ENCODE measurements at places on chromosomes 6 and 20.

DNA sequence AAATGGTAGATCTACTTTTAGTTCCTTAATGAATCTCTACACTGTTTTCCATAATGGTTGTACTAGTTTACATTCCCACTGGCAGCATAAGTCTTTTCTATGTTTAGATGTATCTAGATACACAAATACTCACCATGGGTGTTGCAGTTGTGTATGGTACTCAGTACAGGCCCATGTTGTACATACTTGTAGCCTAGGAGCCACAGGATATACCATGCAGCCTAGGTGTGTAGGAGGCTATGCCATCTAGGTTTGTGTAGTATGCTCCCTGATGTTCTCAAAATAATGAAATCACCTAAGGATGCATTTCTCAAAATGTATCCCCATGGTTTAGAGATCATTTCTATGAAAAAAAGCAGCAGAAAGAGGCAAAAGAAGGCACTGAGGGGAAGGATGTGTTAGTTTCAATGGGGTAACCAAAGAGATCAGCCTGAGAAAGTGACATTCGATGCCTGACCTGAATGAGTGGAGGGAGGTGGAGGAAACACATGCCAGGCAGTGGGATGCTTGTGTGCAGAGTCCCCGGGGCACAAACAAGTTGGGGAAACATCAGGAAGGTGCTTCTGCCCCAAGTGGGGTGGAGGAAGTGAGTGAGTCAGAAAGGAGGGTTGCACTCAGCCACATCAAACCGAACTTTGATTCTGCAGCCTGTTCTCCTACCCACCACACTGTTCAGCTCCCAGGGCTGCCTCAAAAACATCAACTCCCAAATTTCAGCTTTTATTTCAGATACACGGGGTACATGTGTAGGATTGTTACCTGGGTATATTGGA lies 191.2 kb downstream of the ZNF217 start:
- DNase-seq, result no peak

GRCh38 chr6:150734235-150734634 lies 131.3 kb upstream of the MTHFD1L start:
- no peak for DNase-seq

DNA sequence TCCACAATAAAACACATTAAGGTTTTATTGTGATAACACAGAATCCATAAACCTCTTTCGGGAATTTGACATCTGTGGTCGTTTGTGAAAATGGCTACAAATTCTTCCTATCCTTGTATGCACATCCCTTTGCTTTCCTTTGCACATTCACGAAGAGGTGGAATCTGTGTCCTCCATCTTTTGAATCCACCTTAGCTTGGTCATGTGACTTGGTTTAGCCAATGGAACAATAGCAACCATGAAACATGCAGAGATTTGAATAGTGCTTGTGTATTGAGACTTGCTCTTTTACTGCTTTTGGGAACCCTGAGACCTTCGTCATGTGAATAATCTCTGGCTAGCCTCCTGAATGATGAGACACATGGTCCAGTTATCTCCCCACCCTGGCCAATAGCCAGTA lies 49.7 kb upstream of the NOP56 start:
- DNase-seq, result no peak

DNA sequence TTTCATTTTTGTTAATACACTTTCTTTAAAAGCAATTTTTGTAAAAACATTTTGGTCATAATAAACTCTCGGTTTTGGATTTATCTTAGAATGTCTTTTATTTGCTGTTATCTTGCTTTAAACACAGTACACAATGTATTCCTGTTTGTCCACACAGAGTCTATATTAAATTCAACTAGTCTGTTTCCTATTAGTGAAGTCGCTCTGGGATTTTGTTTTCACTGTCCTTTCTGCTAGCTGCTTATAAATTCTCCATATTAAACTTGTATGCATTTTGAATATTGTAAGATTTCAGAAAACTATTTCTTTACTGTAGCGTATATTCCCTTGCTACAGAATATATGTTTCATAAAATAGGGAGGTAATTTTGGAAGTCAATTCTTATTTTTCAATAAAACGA lies 630.2 kb downstream of the HDGFL1 start:
- no peak for DNase-seq

GRCh38 chr6:92069781-92070180 lies 1349.6 kb downstream of the EPHA7 start:
- DNase-seq, result no peak

DNA sequence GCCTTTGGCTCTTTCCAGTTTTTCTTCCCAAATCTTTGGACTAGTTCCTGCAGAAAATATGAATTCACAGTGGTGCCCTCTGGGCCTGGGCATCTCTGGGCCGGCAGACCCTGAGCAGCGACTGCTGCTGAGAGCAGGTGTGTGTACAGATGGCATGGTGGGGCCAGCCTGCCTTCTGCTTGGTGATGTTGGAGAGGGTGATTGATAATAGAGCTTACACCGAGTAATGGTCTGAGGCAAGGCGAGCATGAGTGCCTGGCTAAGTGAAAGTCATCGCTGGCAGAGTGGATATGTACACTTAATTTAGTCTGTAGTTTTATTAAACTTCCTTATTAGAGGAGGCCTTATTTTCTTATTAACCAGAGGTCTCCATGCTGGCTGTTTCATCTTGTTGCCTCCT lies 156.9 kb downstream of the CDKAL1 start:
- DNase-seq, result no peak

GRCh38 chr6:42315259-42315990 lies 97.8 kb upstream of the MRPS10 start:
- DNase-seq, result no peak

- no peak for DNase-seq
These were observed 210.1 kb upstream of the FUT9 start for GRCh38 chr6:95805699-95806098.

- DNase-seq, result no peak
These were observed 19.5 kb downstream of the PERP start for GRCh38 chr6:138087593-138088325.

- DNase-seq, result no peak
These were observed 962.5 kb downstream of the KIF16B start for GRCh38 chr20:15610787-15611186.

- no peak for DNase-seq
These were observed 139.3 kb downstream of the PDSS2 start for GRCh38 chr6:107319906-107320530.

GRCh38 chr6:38739532-38739931 lies 24.4 kb downstream of the DNAH8 start:
- DNase-seq, result no peak

GRCh38 chr6:135062735-135063134 lies 8.1 kb upstream of the HBS1L start:
- no peak for DNase-seq

GRCh38 chr6:12415980-12416598 lies 125.9 kb downstream of the EDN1 start:
- no peak for DNase-seq

DNA sequence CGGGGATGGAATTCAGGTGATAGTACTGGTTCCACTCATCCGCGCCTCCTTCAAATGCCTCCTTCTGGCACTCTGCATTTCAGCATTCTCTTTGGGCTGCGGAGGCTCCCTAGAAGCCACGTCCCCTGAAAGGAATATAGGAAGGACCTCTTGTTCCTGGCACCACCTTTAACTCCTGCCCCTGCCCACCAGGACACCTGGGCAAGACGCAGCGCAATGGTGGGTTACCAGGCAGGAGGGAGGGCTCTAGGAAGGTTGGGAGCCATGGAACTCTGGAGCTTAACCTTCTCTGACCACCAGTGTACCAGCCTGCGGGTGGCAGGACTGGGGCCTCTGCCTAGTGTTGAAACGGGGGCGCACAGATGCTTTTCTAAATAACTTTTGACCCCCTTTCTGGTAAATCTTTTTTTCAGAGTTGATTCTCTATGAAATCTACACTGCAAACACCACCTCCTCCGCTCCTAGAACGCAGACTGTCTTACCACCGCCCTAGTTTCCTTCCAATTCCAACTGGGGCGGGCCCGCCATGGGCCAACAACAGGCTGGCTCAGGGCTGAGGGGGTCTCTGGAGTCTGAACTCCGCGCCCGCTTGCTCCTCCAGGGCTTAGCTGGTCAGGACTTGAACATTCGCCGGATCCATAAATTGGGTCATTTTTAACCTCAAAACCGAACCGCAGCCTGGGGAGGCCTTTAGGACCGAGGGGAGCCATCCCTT lies 871 bp upstream of the SYNDIG1 start:
- DNase-seq, result no peak

GRCh38 chr6:149012040-149012545 lies 265.3 kb downstream of the UST start:
- no peak for DNase-seq

- no peak for DNase-seq
These were observed 271.4 kb upstream of the MAN1A1 start for GRCh38 chr6:119620846-119621555.

DNA sequence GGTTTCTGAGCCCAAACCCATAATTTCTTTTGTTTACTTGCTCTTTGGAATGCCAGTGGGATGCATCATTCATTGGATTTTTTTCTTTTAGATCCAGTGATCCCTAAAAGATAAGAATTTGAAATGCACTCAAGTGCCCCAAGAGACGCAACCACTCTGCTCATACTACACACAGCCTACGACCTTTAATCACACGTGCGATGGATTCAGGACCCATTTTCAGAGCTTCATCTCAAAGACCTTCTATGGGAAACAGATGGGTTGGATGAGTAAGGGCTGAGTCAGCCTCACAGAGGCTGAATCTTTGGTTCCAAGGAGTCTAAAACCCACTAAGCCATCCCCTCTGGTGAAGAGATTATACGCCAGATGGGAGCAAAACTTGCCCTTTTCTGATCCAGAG lies 265.5 kb upstream of the EXOC2 start:
- no peak for DNase-seq

GRCh38 chr6:104957301-104958177 lies 632 bp downstream of the LIN28B start:
- DNase-seq, result no peak

DNA sequence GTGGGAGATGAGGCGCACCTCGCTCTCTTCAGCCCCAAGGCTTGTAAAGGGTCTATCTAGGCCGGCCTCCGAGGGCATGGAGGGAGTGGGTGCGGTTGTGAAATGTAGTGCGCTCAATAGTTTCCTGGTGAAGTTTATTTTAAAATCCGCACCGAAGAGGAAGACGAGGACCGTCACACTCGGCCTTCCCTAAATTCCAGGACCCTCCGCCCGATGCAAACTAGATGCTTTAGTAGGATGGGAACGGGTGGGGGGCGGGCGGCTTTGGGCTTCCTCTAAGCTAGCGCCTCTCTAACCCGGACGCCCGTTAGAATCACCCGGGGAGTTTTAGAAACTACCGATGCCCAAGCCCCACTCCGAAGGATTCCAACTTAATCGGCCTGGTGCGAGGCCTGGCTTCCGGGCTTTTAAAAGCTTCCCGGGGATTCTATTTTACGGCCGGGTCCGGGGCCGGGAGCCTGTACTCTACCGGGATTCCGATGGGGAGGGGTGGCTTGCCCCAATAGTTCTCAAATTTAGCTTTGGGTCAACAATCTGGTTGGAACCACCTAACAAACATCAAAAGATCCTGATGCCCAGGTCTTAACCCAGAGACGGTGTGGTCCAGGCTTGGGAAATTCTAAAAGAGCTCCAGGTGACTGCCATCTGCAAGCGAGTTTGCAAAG lies 548 bp upstream of the BCAS4 start:
- no peak for DNase-seq

- DNase-seq, result no peak
These were observed 262.4 kb upstream of the AGPAT4 start for GRCh38 chr6:161536224-161536630.

- DNase-seq, result no peak
These were observed 4.1 kb downstream of the HLA-B start for GRCh38 chr6:31352683-31353383.

GRCh38 chr20:38136421-38137245 lies 28.4 kb downstream of the TGM2 start:
- DNase-seq, result no peak

- DNase-seq, result no peak
These were observed 47.2 kb downstream of the METTL24 start for GRCh38 chr6:110310861-110311446.

- no peak for DNase-seq
These were observed 13.2 kb upstream of the CST4 start for GRCh38 chr20:23702021-23702420.

- no peak for DNase-seq
These were observed 8.5 kb upstream of the FABP7 start for GRCh38 chr6:122770835-122771601.

DNA sequence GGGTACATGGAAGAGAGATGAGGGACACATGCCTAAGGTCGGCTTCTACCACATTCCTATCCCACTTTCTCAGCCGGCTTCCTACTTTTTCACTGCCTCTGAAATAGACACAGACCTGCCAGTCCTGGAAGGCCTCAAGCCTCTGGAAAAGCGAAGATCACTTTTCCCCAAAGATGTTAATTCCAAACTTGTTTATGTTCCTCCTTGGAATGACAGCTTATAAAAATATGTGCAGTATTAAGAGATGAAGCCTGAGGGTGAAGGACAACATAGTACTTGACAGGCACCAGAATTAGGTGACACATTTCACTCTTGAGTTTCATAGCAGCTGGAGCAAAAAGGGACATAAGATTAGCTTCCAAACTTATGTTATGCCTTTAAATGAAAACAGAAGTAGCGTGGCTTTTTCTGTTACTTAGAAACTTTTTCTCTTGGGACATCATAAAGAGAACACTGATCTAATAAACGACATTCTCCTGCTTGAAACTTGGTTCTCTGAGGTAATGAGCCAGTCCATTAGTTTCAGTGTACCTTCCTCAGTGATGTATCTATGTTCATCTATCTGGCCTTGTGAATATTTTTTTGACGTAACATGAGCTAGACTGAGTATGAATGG lies 25.3 kb downstream of the FOXO3 start:
- no peak for DNase-seq

GRCh38 chr6:165913676-165914570 lies 250.9 kb upstream of the PDE10A start:
- no peak for DNase-seq

DNA sequence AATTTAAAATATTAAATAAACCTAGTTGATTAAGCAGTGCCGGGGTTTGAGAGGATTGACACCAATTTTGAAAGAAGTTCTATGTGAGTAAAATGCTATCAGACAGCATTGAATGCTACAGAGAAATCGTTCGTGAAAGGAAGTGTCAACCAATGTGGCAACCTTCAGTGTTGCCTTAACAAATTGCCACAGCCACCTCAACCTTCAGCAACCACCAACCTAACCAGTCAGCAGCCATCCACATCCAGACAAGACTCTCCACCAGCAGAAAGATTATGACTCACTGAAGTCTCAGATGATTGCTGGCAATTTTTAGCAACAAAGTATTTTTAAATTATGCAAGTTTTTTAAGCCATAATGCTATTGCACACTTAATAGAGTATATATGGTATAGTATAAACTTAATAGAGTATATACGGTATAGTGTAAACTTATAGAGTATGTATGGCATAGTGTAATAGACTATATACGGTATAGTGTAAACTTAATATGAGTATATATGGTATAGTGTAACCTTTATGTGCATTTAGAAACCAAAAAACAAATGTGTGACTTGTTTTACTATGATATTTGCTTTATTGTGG lies 65.3 kb upstream of the ID4 start:
- DNase-seq, result no peak

GRCh38 chr6:154504102-154504501 lies 6.4 kb downstream of the CNKSR3 start:
- DNase-seq, result no peak

- DNase-seq, result no peak
These were observed 94.5 kb downstream of the F13A1 start for GRCh38 chr6:6225885-6226529.

- DNase-seq, result no peak
These were observed 3.5 kb downstream of the TREML1 start for GRCh38 chr6:41150671-41151070.

Data from iPS DF 19.7 (cell line).